ENCODE measurements at places on chromosomes 6 and 20.

- DNase-seq: no peak
Measured at GRCh38 chr20:63068711-63069367, 62.1 kb upstream of the BHLHE23 start.

DNA sequence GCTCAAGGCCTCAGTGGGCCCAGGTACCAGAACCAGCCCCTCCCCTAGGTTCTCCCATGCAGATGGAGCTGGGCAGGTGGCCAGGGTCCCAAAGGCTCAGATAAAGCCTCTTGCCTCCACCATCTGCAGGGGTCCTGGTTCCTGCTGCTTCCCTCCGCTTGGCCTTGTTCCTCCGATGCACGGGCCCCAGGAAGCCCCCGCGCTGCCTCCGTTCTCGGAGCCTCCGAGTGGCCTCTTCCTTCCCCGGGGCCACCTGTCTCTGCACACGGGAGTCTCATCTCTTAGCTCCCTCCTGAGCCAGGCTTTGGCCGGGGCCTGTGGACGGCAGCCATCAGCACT, 1.9 kb upstream of the PTK6 start:
- no peak for DNase-seq

DNA sequence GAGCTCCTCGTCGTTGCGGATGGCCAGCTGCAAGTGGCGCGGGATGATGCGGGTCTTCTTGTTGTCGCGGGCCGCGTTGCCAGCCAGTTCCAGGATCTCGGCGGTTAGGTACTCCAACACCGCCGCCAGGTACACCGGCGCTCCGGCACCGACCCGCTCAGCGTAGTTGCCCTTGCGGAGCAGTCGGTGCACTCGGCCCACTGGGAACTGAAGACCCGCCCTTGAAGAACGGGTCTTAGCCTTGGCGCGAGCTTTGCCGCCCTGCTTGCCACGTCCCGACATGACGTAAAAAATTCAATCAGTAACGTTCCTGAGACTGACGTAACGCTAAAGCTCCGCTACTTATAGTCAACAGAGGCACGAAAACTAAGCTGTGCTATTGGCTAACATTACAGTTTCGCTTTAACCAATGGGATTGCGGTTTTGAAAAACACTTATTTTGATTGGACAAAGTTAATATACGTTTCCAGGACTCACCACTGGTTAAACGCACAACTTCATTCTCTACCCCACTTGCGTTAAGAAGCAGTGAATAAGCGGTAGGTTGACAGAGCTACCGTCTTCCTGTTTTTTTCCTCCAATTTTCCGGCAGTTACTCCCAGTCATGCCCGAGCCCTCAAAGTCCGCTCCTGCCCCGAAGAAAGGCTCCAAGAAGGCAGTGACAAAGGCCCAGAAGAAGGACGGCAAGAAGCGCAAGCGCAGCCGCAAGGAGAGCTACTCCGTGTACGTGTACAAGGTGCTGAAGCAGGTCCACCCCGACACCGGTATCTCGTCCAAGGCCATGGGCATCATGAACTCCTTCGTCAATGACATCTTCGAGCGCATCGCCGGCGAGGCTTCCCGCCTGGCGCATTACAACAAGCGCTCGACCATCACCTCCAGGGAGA, 73.9 kb downstream of the OR2B2 start:
- DNase-seq: peak; percentile 98

DNA sequence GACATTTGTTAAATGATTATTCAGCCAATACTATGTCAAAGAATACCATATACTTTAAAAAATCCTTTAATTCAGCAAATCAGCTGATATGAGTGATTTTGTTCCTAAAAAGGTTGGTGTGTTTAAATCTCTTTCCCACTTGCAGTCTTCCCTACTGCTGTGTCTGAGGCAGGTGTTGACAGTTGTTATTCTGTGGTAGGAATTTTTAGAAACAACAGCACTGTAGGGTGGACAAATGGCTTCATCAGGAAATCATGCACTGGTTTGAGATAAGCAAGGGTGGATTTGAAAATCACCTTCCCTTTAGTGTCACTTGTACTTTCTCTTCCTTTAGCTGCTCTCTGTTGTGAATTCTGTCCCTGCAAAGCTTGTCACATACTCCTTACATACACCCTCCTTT, 213.7 kb upstream of the SGK1 start:
- DNase-seq: no peak

- no peak for DNase-seq
Measured at GRCh38 chr20:33516882-33517281, 27.0 kb downstream of the CBFA2T2 start.

- no peak for DNase-seq
Measured at GRCh38 chr6:3391902-3392458, 64.9 kb downstream of the SLC22A23 start.

DNA sequence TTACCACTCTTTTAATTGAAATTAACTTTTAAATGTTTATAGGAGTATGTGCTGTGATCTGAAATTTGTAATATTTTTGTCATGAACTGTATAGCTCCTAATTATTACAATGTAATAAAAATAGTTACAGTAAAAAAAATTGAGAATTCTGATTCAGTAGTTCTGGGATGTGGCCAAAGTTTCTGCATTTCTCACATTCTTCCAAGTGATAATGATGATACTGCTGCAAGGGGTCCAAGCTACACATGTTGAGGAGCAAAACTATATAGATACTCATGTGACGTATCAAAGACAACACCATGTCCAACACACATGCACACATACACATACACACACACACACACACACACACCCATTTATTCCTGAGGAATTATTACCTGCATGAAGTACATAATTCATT, 71.0 kb upstream of the FAM83B start:
- DNase-seq: no peak

DNA sequence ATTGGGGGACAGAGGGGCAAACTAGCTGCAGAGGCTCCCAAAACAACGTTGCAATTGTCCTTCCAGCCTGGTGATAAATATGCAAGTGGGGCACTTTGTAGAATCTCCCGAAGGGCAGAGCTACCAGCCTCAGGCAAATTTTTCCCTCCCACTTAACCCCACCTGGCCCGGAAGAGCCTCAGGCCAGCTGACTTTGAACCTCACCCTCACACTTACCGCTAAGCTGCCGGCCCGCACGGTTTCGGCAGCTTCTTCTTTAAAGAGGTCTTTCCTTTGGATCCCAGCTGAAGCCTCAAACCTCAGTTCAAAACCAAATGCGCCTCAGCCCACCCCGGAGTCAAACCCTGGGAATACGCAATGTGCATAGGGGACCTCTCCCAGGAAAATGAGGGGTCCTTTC, 2.5 kb downstream of the OVOL2 start:
- DNase-seq: no peak

DNA sequence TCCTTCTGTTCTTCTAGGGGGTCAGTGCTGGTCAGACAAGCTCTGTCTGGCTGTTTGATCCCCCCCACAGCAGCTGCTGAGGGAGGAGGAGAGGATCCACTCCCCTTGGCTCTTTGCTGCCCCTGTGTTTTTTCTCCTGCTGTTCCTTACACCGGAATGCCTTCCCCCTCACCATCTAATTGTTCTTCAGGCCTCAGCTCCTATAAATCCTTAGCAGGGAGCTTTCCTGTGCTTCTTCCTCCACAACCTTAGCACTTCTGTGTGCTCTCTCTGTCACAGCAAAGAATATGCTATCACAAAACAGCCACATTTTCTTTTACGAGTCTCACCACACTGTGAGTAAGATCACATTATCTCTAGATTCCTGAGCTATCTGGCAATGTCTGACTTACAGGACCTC, 196.6 kb downstream of the OTOR start:
- DNase-seq: no peak

- peak; percentile 52 for DNase-seq
Measured at GRCh38 chr6:129709196-129709768, 695 bp downstream of the ARHGAP18 start.

DNA sequence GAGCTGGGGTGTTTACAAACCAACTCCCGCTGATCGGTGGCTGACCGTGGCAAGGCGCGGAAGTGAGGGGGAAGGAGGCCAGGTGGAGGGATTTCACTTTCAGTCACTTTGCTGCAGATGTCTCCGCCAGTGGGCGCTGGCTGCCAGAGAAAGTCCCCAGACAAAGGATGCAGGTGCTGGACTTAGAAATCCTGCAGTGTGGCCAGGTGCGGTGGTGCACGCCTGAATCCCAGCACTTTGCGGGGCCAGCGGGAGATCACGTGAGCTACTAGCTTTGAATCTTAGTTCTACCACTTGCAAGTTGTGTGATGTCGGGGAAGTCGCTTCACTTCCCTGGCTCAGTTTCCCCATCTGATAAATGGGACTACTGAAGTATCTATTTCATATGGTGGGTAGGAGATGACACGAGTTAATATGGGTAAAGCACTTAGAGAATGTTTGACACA, 180.4 kb downstream of the ZNF217 start:
- peak; percentile 64 for DNase-seq

DNA sequence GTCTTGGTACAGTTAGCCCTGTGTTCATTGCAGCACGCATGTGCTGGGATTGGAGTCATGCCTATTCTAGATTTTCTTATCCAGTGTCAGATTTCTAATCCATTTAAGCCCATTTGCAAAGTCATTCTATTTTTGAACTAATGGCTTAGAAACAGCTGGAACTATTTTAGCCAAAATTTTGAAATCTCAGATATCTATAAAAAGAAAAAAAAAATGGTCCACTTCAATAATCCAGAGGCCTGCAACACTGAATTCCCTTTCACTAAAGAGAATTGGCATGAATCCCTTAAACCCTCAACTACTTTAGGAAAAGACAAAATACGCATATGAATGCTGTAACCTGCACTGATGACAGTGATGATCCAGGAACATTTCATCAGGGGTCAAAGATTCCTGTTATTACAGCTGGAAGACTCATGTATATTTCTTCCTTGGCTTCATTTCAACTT, 1.5 kb downstream of the COL21A1 start:
- DNase-seq: peak; percentile 8

- no peak for DNase-seq
Measured at GRCh38 chr20:19880256-19881079, 122.4 kb downstream of the RIN2 start.

DNA sequence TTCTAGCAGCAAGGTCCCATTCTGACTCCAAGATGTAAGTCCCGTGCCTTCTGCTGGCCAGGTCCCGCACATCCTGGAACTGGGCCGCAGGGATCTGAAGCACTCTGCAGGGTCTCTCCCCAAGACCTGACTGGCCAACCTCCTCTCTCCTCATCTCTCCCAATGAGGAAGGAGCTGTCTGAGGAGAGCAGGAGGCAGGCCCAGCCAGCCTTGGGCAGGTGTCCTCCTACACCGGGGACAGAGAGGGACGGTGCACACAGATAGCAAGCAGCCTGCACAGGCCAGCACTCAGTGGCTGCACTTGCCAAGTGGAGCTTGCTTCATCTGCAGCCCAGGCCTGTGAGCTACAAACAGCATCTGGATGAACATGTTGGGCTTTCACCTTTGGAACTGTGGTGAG, 76.8 kb upstream of the CD93 start:
- DNase-seq: no peak

DNA sequence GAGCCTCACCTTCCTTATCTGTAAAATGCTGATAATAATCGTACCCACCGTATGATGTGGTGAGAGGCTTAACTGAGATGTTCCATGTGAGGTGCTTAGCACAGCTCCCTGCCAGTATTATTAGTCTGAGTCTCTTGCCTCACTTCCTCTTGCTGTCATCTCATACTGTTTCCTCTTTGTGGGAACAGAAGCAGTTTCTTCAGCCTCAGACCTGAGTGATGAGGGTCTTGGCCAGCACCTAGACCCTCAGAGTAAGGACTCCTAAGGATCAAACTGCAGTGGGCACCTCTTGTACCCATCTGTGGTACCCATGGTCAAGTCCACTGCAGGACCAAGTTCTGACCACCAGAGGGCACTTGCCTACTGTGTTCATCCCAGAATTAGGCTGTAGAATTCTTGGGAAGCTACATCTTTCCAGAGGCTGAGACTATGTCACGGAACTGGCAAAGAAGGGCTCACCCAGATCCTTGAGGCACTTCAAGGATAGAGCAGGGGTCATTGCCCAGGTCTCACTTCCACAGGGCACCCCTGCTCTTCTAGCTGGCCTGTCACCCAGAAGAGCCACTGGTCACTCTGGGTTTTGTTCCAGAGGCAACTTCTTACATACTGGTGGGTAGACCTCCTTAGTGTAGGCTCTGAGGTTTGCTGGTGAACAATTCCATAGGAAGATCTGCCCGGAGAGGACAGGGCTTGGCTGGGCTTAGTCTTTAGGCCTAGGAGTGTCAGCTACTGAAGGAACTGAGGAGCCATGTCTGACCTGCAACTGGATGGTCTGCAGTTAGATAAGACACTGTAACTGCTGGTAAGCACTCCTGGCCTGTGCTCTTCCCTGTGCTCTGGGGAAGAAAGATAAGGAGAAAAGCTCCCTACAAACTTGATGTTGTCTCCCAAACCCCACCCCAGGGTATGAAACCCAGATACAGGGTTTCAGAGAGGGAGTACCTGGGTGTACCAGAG, 20.6 kb upstream of the SGK2 start:
- peak; percentile 75 for DNase-seq

GRCh38 chr6:168415098-168415992, 25.6 kb upstream of the SMOC2 start:
- DNase-seq: no peak

GRCh38 chr6:73042892-73043291, 182.4 kb downstream of the KHDC1L start:
- DNase-seq: no peak

GRCh38 chr6:43719511-43719910, 31.9 kb upstream of the MRPS18A start:
- DNase-seq: no peak

GRCh38 chr6:18340781-18341551, 46.2 kb upstream of the RNF144B start:
- no peak for DNase-seq

GRCh38 chr6:52454556-52454955, 34.4 kb downstream of the EFHC1 start:
- DNase-seq: no peak

DNA sequence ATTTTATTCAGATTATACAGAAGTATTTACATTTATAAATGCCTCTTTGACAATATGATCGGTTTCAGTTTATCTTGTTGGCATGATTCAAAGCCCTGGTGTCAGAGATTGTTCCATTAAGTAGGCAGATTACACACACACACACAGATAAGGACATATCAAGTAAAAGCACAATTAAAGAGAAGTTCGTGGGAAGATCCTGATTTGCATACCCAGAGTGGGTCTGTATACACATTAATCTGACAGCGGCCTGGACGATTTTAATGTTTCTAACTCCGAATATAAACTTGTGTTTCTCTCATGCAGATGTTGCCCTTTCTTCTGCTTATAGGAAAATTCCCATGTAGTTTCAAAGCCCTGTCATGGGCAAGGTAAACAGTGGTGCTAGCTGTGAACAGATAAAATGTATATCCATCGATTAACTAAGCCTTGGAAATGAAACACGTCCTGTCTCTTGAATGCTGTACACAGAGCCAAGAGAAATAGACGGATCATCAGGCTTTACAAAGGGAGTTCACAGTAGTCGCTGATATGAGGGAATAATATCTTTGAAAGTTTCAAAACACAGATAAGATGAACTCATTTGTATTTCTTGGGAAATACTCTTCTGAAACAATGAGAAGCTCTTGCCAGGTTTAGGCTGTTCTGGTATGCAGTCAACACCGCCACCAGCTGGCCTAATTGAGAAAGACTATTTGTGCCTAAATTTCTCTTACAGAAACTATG, 108.2 kb upstream of the GMDS start:
- DNase-seq: peak; percentile 72

- no peak for DNase-seq
Measured at GRCh38 chr20:50903353-50904051, 27.7 kb downstream of the ADNP start.
